ENCODE measurements at places on chromosomes 6 and 20.

DNA sequence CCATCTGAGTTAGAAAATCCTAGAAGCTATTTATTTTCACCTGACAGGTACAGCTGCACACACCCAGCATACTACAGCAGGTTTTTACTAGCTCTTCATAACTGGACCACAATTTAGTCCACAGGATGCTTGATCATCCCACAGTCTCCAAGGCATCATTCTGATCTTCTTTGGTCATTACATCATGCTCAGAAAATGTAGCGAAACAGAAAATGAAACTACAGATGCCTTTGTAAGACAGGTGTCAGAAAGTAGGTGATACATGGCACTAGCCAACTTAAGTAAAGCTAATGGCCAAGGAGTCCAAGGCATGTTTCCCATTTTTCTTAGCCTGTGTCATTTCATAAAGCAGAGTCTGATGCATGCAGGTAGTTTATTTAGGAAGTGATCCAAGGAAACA is 102.3 kb downstream of the HTR1B start:
- peak; percentile 9 for DNase-seq

- no peak for DNase-seq
These were observed 87.9 kb downstream of the KIF13A start for GRCh38 chr6:17899491-17899890.

DNA sequence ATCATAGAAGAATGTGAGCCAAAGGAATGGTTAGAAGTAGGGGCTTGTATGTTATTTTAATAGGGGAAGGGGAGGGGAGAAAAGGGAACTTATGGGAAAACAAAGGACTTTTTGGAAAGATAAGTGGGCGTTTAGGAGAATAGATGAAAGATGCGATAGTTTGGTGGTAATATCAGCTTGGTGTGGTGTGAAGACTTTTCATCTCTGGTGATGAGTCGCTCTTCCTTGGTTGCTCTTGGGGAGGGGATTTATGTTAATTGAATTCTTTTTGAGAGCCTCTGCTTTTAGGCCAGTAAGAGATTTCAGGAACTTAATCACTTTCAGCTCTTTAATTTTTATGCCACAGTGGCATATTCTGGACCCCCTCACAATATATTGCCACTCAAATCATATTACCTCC is 10.8 kb downstream of the HECA start:
- no peak for DNase-seq

DNA sequence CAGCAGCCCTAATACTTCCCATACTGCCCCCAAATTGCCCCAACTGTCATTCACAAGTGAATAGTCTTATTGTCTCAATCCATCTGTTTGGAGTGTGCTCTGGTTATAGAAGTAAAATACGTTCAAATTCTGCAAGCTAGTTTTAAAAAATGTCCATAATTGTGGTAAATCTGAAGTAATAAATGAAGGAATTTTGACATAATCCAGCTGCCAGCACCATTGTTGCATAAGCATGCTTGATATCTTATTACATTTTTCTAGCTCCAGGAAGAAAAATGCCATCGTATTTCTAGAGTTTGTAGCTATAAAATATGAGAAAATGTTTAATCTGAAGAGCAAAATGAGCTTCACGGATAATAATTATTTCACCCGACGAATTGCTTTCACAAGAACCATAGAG is 664.7 kb downstream of the RFPL4B start:
- no peak for DNase-seq

DNA sequence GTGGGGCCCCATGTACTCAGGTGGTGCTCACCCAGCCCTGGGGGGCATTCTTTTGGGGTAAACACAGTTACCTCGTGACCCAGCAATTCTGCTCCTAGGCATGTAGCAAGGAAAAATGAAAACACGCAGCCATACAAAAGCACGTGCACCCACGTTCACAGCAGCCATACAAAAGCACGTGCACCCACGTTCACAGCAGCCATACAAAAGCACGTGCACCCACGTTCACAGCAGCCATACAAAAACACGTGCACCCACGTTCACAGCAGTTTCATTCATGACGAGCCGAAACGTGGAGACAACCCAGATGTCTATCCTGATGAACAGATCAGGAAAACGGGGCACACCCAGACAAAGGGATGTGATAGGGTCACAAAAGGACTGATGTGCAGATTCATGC is 57.1 kb downstream of the YTHDF1 start:
- no peak for DNase-seq

- no peak for DNase-seq
These were observed 35.8 kb downstream of the CDH22 start for GRCh38 chr20:46272389-46273047.

DNA sequence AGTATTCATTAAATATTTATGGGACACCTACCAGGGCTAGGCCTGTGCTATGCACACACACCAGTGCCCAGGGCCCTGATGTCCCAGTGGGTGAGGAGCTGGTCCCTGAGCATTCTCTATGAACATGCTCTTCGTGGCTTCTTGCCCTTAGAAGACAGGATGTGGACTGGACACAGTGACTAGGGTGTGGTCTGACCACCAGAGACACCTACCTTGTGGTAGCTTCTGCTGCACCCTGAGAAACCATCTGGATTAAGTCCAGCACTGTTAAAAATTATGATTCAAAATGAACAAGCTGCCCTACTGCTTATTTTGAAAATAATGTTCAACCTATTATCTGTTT is 112.9 kb upstream of the RPS6KA2 start:
- no peak for DNase-seq
